ENCODE measurements at places on chromosomes 13 and 19. TPM values are rescaled to one million over a fixed set of nuclear protein-coding genes. Genes with fewer than 3 reads are reported as not detected.
A peak's percentile ranks its signal among the peaks of the same experiment; 100 is the strongest.

TSEN34 gene
- total RNA-seq, result 33.4 TPM

HSH2D gene
- total RNA-seq, result under 0.01 TPM

ACER1 gene
- total RNA-seq, result not detected

CERS1 gene
- total RNA-seq, result 21.2 TPM

DNA sequence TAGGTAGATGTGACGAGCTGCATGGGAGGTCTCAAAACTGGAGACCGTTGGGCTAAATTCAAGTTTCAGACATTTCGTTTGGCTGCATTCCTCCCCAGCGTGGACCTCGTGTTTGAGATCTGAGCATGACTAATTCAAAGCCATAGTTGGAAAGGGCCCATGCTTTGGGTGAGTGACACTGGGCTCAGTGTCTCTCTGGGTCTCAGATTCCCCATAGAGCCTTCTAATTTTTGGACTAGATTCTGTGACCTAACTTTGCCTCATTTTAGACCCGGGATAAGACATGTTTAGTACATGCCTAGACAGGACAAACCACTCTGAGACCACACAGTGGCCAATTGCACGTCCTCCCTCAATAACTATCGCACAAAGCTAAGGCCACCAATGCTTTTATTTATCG lies 16.6 kb downstream of the CKM start:
- no peak for DNase-seq

- DNase-seq, result no peak
Measured at GRCh38 chr13:61654481-61654880, 238.8 kb upstream of the PCDH20 start.

DNA sequence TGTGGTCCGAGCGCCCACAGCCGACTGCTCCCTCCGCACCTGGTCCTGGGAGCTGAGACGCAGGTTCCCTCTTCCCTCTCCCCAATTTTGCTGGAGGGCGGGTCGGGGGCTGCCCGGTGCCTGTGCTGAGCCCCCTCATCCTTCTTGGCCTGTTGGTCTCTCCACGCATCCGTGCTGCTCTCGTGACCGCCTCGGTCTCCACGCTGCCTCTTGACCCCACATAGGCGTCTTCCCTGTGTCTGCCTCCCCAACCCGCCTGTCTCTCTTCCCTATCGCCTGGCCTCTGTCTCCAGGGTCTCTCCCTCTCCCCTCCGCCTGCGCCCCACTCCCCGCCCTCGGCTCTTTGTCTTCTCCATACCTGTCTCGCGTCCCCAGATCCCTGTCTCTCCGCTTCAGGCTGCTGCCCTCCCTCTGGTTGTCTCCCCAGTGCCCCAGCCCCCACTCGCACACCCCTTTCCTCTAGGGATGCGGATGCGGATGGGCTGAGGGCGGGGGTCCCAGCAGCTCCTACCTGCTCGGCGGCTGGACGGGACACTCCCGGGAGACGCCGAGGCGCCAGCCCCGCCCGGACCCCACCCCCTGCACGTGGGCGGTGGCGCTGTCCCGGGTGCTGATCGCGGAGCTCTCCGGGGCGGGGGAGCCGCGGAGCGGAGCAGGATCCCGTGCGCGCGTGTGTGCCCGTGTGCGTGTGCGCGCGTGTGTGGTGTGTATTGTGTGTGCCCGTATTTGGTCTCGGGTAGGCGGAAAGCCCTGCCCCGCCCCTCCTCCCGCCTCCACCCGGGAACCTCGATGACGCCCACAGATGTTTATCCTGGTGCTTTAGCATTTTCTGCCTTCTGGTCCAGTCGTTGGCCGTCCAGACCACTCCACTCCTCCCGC lies at the start of gene SYT5:
Gene SYT5 (minus strand): TSS at position 684 of the 879 bp plus-strand sequence. CDS start 1,248 bp downstream, outside the sequence.
- DNase-seq, result peak; percentile 75

DNA sequence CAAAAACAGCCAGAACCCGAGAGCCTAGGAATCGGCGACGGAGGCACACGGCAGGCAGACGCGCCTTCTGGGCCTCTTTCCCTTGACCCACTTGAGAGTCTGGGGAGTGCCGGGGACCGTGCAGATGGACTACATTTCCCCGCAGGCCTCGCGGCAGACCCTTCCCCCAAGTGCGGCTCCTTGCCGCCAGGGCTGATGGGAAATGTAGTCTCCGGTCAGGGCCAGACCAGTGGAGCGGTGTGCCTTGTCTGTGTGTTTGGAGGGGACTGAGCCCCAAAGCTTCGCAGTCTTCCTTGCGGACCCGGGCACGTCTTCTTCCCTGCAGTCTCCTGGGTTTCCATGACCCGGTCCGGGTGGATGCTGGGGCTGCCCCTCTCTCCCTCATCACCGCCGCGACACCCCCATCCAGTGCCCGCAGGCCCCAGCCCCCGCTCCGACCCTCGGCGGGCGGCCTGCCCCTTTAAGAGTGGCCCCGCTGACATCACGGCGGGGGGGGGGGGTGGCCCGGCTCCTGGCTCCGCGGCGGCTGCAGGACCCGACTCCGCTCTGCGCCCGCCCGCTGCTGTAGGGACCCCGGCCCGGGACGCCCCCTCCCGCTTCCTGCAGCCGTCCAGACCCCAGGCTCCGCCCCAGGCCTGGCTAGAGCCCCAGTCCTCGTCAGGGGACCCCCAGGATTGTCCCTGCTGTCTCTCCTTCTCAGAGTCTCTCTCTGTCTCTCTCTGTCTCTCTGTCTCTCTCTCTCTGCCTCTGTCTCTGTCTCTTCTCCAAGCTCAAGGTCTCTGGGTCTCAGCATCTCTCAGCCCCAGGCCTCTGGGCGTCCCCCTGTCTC lies 758 bp upstream of the CACNG7 start:
- peak; percentile 82 for DNase-seq

DNA sequence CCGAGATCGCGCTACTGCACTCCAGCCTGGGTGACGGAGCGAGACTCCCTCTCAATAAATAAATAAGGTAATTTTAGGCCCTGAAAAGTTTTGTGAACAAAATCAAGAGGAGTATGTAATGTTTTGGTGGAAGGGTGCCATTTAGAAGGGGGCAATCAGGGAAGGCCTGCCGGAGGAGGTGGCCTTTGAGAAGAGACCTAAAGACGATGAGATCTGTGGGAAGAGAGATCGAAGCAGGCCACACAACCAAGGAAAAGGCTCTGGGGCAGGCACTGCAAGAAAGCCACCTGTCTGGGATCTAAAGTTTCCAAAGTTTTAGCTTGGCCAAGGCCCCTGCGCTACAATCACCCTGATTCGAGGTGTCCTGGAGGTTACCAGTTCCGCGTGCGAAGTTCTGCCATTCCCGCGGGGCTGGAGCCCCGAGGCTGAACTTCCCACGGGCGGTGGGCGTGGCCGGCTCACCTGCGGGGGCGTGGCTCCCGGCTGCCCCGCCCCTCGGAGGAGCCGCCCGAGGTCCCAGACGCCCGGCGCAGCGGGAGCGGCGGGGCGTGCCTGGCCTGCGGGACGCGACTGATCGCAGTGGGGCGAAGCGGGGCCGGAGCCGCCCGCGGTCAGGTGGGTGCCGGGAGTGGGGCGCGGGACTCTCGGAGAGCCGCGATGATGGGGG lies at the start of gene KLC3:
Gene KLC3 (plus strand): TSS at position 519 of the 667 bp plus-strand sequence. CDS start 4,792 bp downstream, outside the sequence.
- DNase-seq, result no peak

DNA sequence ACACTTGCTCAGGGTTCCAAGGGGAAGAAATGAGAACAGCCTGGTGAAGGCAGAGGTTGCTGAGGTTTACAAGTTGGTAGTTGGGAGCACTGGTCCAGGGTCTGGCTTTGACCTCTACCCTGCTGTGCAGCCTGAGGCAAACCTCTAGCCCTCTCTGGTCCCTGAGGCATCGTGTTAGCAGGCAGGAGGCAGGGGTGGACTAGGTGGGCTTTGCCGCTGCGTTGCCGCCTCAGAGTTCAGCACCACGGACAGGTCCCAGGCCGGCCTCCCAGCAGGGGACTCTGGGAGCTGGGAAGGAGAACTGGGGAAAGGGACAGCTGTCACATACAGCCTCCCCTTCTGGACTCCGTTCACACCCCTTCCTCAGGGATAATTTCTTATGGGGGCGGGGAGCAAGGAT lies 3.1 kb downstream of the NCAN start:
- no peak for DNase-seq

DNA sequence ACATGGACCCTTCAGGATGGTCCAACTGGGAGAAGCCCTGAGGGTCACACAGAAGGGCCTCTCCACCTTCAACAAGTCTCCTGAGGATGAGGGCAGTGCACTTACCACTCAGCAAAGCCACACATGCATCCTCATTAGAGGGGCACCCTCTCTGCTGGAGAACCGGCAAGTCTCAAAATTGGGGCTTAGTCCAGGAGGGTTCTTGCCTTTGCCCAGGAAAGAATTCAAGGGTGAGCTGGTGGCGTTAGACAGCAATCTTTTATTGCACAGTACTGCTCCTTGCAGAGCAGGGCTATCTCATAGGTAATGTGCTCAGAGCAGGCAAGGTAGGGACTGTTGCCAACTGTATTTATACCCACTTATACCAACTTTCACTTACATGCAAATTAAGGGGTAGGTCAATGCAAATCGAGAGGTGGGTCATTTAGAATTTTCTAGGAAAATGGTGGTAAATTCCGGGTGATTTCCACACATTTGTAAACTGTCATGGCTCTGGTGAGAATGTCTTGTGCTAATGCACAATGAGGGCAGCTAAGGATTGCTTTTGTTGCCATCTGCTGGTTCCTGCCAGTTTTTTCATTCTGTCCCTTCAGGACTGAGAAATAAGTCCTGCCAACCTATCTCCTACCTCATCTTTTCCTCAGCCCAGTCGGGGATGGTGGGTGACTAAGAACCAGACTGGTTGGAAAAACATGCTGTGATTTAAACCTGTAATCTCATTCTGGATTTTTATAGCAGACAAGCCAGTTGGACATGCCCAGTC lies 27.8 kb upstream of the IGSF23 start:
- DNase-seq, result no peak
